ENCODE measurements at places on chromosomes 6 and 20.

GRCh38 chr20:41167118-41167470 lies 29.8 kb downstream of the PLCG1 start:
- DNase-seq, result no peak

DNA sequence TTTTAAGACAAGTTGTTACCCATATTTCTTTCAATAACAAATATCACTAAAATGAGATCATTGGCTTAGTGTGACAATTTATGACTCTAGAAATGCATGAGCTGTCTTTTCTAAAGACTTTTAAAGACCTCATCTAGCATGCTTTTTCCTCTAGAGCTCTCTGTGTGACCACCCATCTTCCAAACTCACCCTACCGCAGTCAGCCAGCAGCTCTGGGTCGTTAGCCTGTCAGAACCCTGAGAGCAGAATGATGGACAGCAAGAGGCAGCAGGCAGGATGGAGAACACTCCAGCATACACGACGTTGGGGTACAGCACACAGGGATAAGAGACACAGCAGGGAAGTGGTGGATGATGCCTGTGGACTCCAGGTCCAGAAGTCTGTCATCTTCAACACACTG lies 45.1 kb upstream of the TBX18 start:
- no peak for DNase-seq

- DNase-seq, result no peak
Observed at GRCh38 chr20:46203510-46203837, 85.4 kb downstream of the CD40 start.

GRCh38 chr6:89254569-89254968 lies 37.4 kb upstream of the GABRR1 start:
- DNase-seq, result no peak

DNA sequence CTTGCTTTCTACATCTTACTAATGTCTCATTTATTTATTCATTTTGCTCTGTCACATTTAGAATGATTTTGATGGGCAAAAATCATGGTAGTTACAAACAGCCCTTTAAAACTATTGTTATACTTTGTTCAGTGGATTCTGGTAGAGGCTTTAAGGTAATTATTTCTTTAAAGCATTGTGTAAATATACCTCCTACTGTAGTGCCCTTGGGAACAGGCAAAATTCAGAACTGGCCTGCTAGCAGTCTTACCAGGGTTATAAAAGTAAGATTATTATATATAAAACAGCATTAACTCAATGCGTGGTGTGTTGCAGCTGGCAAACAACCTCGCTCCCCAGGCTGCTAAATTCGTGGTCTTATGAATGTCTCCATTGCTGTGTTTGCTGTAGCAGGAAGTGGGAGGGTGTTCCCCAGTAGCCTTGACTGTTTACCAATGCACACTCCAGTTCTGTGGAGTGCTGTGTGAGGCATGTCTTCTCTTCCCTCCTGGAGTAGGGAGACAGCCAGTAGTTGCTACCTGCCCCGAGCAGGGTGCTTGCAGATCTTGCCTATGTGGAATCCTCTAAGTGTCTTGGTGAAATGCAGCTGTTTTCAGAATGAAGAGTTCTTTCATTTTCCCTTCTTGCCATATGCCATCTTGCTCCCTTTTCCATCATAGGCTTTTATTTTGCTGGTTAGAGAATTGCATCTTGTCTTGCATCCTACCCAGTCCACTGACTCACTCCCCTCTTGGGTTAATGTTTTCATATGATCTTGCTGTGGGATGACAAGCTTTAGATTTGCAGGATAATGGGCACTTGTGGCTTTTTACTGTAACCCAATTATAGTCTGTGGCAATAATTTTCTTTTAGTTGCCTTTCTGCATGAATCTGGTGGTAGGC lies 45.3 kb downstream of the IGF2R start:
- no peak for DNase-seq
